ENCODE measurements at places on chromosomes 2 and 18.

DNA sequence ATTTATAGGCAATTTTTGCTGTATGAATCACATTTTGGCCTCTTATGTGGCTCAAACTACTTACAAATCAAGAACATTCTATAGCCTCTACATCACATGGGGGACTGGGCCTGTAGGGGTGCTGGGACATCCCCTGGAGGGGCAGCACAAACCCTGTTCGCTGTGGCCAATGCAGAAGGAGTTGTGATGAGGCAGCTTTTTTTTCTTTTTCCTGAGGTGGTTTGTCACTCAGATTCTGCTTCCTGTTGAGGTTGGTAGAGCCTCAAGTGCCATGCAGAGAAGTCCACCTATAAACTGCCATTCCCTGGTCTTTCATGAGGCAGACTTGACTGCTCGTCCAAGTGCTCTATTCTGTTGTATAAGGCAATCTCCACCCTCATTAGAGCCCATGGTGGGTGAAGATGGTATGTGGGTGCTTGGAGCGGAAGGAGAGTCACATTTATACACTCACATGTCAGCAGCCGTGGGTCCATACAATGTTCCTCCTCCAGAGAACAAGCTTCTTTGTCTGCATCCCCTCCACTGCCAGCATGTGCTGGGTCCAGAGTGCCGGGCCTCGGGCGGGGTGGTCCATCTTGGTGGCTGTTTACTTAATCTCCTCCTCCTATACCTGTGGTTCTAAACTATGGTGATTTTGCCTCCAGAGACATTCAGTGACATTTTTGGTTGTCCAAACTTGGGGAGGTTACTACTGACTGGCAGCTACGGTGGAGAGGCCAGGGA lies 120.3 kb downstream of the ACOXL start:
- DNase-seq = no peak

- DNase-seq = no peak
These were observed 84.5 kb downstream of the DOCK10 start for GRCh38 chr2:224957540-224958461.

DNA sequence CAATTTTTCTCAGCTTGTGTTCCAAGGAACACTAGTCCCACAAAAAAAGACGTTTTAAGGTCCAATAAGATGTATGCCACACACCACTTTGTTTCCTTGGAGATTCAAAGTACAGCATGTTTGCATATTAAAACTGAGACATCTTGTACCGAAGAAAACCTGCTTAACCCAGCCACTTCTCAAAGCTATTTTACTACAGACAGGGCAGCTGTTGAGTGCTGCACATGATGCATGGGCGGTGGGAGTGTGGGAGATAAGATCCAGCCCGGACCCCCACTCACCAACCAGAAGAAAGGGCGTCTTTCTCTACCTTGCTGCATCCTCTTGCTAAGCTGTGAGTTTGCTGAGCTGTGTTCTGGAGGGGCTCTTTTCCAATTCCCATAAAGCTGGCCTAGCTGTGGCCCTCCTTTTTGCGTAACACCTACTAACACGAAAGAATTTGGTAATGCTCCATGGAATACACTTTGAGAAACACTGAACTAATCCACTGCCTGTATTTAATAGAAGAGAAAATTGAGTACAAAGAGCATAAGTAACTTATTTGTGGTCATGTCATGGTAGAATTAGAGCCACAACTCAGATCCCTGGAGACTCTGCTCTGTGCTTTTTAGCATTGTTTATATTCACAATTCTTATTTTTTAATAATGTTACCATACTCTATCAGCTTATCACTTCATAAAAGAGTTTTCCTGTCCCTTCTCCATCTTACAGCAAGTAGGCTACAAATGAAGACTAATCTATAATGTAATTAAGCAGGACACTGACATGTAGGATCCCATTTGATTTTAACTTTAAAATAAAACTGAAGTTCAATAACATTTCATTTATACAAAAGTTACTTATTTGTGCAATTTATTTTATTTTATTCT lies 90.0 kb downstream of the PLEKHM3 start:
- DNase-seq = no peak

GRCh38 chr2:232610081-232610480 lies 23.3 kb upstream of the EFHD1 start:
- no peak for DNase-seq

DNA sequence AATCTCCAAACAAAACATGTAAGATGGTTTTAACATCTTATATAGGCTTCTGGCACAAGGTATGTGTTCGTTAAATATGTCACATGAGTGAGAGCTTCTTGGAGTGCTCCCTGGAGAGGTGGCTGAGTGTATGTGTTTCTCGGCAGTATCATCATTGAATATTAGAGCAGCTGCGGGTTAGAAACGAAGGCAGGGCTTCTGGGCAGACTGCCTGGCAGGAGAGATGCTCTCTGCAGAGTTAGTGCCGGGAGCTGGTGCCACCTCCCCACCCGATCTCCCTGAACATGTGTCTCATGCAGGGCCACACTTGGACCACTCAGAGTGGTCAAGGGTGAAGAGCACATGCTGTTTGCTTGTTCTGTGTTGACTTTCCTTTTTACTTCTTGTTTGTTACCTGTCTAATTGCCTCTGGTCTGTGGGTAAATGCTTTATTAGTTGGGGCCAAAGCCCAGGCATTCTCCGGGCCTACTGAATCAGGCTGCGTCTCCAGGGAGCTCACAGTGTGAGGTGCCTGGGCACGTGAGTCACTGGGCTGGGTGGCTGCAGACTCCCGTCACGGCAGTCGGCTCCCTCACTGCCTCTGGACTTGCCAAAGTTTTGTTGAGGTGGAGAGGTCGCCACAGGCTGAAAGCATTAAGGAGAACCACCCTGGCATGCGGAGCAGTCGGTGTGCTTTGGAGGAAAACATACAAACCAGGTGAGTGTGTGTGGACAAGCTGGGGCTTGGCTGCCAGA lies 246.6 kb downstream of the FHOD3 start:
- DNase-seq = no peak

GRCh38 chr2:175624211-175624761 lies 377.8 kb downstream of the LNPK start:
- DNase-seq = no peak

DNA sequence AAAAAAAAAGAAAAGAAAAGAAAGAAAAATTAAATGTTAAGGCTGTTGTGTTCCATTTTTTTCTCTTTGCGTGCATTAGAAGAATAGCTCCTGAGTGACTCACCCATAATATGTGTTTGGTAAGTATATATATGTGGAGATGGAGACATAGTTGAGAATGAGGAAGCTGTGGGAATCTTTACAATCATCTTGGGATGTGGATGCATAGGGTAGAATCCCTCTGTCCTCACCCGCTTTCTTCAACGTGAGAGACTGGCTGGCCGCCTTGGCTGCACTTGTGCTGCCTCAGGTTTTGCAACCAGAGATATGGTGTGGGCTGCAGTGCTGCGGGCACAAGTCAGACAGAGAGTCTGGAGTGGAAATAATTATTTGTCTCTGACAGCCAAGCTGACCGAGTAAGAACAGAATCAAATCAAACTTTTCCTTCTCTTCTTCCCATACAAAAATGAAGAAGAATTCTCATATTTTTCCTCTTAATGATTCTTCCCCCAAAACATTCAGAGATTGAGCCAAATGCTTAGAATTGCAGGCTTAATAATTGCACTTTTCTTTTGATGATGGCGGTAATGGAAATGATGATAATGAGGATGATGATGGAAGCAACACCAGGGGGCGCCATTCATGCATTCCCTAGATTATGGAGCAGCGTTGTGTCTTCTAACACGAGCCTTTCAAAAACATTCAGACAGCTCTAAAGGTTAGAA lies 48.5 kb downstream of the SERPINB7 start:
- no peak for DNase-seq

DNA sequence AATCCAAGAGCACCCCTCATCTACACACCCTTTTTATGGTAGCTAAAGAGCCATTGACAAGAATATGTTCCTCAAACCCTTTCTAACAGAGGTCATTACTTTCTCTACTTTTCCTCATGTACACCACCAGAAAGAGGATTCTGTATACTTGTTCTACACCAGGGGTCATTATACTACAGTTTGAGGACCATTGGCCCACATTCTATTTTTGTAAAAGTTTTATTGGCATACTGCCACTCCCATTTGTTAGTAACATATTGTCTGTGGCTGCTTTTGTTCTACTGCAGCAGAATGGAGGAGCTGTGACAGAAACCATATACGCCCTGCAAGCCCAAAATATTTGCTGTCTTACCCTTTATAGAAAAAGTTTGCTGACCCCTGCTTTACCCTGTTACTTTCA lies 14.3 kb downstream of the HTR2B start:
- DNase-seq = no peak

DNA sequence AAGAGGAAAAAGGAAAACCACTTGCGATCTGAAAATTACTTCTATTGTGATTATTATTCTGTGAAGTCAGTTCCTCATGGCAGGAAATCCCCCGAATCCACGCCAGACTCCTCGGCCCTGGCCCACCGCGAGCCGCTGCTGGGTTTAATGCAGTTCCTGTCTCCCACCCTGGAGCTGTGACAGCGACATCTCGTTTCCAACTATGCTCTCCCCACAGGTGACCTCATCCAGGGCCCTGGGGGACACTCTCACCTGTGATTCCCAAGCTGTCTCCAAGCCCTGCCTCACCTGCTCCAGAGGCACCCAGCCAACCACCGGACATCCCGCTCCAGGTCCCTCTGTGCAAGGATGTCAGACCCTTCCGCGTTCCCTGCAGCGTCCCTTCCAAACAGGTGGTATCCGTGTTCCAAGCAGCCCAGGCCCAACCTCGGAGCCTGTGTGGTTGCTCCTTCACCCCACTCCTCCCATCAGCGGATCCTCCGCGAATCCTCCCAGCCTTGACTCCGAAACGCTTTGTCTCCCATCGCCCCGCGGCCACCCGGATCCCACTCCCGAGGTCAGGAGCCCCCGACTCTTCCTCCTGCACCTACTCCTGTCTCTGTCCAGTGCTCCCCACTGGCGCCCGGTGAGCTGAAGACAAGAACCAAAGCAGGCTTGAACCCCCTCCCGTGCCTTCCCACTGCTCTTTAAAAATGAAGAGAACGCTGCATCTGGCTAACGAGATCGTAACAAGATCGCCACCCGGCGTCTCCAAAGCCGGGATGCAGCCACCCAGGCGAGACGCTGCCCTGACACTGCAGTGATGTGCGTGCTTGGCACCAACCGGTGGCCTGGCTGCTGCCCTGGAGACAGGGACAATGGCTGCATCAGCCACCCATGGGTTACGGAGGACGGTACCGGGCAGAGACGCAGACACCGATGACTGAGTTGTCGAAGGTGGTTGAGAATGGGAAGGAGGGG lies 96.5 kb downstream of the NDUFA10 start:
- DNase-seq = peak; percentile 57

DNA sequence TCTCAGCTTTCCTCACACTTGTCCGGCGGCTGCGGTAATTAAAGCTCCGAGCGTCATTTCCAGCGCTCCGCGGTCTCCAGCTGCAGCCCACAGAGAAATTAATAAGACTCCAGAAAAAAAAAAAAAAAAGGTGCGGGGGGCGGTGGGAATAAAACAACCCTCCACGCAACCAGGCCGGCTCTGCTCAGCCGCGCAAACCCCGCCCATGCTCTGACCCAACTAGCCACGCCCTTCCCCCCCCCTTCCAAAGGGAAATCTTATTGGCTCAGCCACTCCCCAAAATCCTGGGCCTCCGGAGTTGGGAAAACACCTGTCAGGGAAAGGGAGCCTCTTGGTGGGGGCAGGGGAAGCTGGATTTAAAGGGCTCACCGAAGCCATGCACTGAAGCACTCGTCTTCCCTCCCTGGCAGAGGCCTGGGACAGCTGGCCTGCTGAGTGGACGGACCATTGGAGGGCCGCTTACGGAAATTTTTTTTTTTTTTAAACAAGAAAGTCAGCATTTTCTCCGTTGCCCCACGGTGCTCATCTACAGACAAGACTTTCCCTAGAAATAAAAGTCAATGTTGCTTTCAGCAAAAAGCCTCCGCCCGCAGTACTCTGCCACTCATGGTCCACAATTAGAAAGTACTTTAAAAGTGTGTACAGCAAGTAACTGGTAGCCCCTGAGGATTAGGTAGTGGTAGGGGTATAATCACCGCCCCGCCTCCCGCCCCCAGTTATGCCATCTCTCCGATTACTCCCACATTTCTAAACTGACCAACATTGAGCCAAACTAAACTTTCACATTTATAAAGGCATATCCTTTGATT lies 674 bp upstream of the ERBB4 start:
- peak; percentile 29 for DNase-seq

- DNase-seq = no peak
These were observed 208.0 kb downstream of the TPGS2 start for GRCh38 chr18:36620788-36621187.

DNA sequence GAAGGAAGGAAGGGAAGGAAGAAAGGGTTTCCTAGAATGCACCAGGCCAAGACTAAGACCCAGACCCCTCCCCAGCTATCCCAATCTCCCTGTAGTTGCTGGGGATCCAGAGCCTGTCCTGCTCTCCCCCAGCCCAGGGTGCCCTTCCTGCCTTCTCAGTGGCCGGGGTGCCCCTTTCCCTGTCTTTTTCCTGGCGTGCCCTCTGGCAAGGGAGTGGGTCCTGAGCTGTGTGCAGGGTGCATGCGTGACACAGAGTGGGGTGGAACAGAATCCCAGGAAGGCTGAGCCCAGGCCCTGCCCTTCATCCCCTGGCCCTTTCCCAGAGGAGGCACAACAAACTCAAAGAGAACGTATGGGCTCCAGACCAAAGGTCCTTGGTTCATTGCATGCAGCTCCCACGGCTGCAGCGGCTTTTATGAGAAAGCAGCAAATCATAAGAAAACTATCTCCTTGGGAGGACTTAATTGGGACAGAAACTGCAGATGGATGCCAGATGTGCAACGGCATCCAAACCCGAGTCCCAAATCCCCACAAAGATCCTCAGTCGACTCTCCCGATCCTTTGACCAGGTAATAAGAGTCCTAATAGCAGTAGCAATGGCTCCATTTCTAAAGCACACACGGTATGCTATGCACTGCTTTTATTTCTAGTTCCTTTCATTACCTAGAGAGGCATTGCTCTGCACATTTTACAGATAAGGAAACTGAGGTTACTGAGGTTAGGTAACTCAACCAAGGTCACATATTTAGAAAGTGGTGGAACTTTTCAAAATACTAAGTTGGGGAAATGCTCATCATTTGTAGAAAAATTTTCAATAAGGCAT lies 12.7 kb upstream of the ARID5A start:
- no peak for DNase-seq

GRCh38 chr2:230908595-230909191 lies 16.3 kb downstream of the GPR55 start:
- no peak for DNase-seq

DNA sequence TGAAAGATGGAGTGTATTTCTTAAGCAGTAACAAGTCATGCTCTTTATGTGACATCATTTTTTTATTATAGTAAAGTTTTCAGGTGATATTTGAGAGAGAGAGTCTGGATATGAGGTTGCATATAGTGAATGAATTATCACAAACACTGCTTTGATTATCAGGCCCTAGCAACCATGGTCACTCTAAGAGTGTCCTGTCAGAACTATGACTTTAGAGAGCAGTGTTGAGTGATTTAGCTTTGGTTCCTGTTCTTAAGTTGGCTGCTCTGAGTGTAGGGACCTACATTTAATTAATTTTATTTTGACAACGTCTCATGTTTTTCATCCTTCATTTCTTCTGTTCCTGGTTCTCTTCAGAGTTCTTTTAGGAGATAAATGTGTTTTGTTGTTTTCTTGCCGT lies 275.5 kb downstream of the KCNJ3 start:
- DNase-seq = no peak

Data from frontal cortex (tissue), 4 donors.